ENCODE measurements at places on chromosomes 13 and 19.

- DNase-seq: no peak
Observed at GRCh38 chr13:92379371-92379770, 847.2 kb upstream of the GPC6 start.

GRCh38 chr19:49125025-49125731 lies 5.8 kb downstream of the PPFIA3 start:
- DNase-seq: no peak

GRCh38 chr13:46753137-46753536 lies 43.8 kb downstream of the ESD start:
- no peak for DNase-seq

DNA sequence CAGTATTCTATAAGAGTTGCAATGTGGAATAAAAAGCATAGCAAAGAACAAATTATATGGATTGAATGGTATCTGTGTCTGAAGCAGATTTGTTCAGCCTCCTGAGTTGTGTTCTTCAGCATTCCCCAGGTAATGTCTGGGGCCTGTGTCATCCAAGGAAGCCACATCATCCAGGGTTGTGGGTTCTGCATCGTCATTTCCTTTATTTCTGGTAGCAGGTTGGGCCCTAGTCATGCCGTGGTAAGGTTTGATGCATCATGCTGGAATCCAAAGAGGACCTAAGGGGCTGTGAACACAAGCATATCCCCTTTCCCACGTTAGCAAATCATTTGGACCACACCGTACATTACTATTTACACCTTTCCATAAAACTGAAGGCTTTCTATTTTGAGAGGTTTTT lies 131.0 kb upstream of the ZNF91 start:
- DNase-seq: no peak

DNA sequence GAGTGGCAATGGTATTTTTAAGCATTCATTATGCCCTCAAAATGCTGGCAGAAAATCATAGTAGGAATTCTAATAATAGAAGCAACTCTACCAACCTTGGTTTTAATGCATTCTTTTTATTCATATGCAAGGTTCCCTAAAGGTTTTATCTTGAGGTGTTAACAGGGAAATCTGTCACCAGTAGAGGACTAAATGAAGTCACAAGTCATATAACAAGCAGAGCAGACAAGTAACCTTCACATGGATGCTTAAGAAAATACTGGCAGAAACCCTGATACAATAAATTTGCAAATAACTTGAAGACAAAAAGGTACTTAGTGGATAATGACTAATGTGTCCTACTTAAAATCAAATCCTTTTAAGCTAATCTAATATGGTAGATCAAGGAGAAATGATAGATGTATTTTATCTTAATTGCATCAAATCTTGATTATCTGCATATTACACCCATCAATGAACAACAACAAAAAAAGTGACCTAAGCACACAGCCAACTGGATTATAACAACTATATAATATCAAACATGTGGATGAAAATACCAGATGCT lies 73.3 kb downstream of the RFC3 start:
- DNase-seq: no peak

DNA sequence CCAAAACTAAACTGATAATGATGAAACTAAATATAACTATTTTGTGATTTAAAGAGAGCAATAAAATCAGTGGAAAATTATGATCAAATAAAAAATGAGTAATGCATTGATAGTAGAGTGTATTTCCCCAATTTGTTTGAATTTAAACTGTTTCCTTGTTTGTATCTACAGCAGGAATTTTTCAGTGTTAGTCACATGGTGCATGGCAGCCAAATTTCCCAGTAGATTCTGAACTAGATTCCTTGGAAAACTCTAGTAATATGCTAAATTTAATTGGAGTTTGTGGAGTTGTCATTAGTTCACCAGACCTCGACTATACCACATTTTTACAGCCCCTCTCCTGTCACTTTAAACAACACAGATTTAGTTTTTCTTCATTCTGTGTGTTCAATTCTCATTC lies 156.2 kb downstream of the PCCA start:
- DNase-seq: no peak

DNA sequence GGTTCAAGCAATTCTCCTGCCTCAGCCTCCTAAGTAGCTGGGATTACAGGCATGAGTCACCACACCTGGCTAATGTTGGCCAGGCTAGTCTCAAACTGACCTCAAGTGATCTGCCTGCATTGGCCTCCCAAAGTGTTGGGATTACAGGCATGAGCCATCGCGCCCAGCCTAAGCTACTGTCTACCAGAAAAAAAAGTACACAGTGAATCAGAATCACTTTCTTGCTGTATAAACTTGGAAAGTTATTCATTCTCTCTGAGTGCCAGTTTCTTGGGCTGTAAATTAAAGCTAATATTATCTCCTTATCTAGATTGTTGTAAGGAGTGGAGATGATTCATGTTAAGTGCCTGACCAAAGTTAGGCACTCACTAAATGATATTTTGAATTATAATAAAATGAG lies 242.8 kb downstream of the ENOX1 start:
- no peak for DNase-seq

DNA sequence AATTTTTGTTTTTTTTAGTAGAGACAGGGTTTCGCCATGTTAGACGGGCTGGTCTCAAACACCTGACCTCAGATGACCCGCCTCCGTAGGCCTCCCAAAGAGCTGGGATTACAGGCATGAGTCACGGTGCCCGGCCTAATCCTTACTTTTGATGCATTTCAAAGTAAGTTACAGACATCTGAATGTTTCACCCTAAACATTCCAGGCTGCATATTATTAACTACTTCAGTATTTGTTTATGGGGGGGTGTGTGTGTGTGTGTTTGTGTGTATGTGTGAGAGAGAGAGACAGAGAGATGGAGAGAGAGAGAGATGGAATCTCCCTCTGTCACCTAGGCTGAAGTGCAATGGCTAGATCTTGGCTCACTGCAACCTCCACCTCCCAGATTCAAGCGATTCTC lies 13.1 kb downstream of the SULT2B1 start:
- no peak for DNase-seq

DNA sequence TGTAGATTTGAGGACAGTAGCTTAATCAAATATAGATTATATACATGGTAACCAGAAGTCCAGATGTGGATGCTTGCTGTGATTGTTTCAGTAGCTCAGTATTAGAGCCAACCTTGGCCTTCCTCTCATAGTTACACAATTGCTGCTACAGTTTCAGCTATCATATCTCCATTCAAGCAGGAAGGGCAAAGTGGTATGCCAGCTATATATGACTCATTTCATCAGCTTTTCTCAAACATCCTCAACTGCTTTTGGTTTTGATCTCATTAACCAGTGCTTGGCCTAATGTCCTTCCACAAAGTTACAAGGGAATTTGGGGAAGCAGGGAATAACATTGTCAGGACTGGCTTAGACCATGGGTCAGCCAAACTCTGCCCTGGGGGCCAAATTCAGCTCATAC lies 73.0 kb upstream of the MAB21L1 start:
- DNase-seq: no peak

GRCh38 chr13:86567119-86567518 lies 767.9 kb upstream of the SLITRK6 start:
- DNase-seq: no peak

Data from stimulated activated CD4-positive, alpha-beta T cell treated with anti-CD3 and anti-CD28 coated beads, Interleukin-2, amount 100 ng/mL, for 48 hours (primary cell).